ENCODE measurements at places on chromosomes 13 and 19.

DNA sequence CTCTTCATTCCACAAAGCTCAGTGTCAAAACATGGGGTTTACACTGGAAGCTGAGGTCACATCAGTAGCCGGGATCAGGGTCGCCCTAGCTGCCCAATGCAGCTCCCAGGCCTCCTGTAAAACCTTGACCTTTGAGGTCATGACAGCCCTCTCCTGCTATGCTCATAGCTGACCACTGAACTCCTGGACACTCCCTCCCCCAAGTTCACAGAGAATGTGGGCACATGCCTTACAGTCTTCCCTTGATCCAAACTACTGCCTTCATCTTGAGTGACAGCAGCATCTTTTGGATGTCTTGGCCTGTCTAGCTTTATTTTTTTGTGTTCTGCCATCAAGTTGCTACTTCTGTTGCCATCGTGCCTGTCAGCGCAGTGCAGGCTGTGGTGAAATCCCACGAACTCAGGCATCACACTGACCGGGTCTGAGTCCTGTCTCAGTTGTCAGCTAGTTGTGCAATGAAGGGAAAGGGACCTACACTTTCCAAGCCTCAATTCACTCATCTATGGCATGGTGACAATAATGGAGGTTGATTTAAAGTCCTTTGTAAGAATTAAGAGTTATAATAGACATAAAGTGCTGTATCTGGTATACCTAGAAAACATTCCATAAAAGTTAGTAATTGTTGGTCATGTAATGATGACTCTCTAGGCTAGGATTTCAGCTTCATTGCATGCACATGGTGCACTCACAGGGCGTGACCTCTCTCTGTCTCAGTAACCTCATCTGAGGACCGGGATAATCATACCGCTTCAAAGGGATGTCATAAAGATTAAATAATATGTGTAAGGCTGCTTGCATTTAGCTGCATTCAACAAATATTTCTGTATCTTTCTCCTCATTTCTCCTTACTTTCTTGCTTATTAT is 16.4 kb upstream of the ALOX5AP start:
- DNase-seq: no peak

- no peak for DNase-seq
Observed at GRCh38 chr19:49653466-49653806, 11.4 kb downstream of the SCAF1 start.

DNA sequence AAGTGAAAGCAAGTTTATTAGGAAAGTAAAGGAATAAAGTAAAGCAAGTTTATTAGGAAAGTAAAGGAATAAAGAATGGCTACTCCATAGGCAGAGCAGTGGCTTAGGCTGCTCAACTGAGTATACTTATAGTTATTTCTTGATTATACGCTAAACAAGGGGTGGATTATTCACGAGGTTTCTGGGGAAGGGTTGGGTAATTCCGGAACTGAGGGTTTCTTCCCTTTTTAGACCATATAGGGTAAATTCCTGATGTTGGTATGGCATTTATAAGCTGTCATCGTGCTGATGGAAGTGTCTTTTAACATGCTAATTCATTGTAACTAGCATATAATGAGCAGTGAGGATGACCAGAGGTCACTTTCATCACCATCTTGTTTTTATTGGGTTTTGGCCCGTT is 194.3 kb downstream of the DLEU7 start:
- no peak for DNase-seq

DNA sequence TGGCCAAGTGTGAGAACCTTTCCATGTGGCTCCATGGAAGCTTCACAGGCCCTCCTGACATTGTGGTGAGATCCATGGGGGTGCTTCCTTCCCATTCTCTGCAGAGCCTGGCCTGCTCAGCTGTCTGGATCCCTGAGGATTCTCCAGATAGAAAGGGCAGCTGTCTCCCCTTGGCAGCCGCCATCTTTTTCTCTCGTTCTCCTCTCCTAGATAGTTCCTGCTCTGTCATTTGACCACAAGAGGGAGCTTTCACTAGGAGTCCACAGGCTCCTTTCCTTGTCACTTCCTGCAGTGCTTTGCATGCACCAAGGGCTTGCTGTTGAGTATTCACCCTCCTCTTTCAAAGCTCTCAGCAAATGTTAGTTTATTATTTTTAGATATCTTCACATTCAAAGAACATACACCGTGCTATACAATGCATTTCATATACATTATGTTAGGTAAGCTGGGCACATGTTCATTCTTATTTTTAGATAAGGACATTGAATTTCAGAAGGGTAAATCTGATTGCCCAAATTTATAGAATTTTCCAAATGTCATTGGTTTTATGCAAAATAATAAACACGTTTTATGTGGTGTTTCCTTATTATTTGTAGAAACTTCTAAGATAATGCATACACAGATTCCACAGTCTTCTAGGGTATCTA is 133.2 kb downstream of the FRY start:
- no peak for DNase-seq

GRCh38 chr13:66774046-66774445 is 456.1 kb downstream of the PCDH9 start:
- no peak for DNase-seq

- no peak for DNase-seq
Observed at GRCh38 chr13:51317262-51317661, 22.2 kb upstream of the SERPINE3 start.

DNA sequence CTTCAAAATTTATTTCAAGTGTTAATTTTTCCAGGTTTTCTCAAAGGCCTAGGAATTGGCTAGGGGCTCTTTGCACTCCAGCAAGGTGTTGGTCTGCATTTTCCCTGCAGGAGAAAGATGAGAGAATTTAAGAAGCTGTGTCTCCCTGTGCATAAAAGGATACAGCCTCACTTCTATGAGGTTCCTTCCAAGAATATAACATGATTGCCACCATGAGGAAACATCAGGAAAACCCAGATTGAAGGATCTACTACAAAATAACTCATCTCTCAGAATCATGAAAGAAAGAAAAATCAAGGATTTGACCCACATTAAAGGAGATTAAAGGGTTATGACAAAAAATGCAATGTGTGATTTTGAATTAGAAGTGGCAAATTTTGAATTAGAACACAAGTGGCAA is 69.9 kb downstream of the RUBCNL start:
- DNase-seq: no peak

DNA sequence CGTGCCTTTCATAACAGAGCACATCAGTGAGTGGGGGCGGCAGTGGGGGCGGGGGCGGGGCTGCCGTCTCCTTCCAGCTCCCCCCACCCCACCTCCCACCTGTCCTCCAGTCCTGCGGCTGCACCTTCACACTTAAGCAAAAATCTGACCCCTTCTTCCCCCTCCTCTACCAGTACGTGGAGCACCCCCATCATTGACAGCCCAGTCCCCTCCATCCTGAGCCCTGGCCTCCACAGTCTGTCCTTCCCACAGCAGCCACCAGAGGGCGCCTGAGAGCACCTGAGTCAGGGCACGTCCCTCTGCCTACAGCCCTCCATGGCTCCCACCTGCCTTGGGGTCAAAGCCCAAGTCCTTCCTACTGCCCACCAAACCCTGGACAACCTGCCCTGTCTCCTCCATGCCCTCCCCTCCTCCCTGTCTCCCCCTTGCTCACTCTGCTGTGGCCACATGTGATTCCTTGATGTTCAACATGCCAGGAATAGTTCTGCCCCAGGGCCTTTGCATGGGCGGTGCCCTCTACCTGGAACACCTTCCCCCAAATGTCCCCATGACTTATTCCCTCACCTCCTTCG is 4.0 kb downstream of the EBI3 start:
- DNase-seq: peak; percentile 47

- DNase-seq: no peak
Observed at GRCh38 chr13:114056205-114057013, 76.0 kb downstream of the RASA3 start.
